ENCODE measurements at places on chromosomes 13 and 19. TPM values are rescaled to one million over a fixed set of nuclear protein-coding genes. Genes with fewer than 3 reads are reported as not detected.

The LYPD3 gene
- 0.75 TPM for total RNA-seq

The GPR18 gene
- not detected for total RNA-seq

The PCSK4 gene
- total RNA-seq, result 1.8 TPM

The ADGRE3 gene
- total RNA-seq, result 0.74 TPM

The NCR1 gene
- total RNA-seq, result not detected

The TIMM13 gene
- total RNA-seq, result 54.2 TPM

The PRX gene
- 2.9 TPM for total RNA-seq

The BICRA gene
- 11.8 TPM for total RNA-seq

The NLRP7 gene
- total RNA-seq, result not detected

The FGF21 gene
- not detected for total RNA-seq
